A673 (cell line): ENCODE measurements at places on chromosomes 2 and 18. TPM values are rescaled to one million over a fixed set of nuclear protein-coding genes. Genes with fewer than 3 reads are reported as not detected.

G6PC2 gene
- not detected in 2 replicates for total RNA-seq

- DNase-seq, result peak; percentile 65
Observed at GRCh38 chr2:203453858-203454451, 81.1 kb downstream of the RAPH1 start.

SPATA3 gene
- total RNA-seq, result not detected in 2 replicates

GRCh38 chr2:197258580-197258979 lies 52.0 kb downstream of the ANKRD44 start:
- no peak for DNase-seq
